Karpas-422 (cell line): ENCODE measurements at places on chromosomes 12 and 14.

DNA sequence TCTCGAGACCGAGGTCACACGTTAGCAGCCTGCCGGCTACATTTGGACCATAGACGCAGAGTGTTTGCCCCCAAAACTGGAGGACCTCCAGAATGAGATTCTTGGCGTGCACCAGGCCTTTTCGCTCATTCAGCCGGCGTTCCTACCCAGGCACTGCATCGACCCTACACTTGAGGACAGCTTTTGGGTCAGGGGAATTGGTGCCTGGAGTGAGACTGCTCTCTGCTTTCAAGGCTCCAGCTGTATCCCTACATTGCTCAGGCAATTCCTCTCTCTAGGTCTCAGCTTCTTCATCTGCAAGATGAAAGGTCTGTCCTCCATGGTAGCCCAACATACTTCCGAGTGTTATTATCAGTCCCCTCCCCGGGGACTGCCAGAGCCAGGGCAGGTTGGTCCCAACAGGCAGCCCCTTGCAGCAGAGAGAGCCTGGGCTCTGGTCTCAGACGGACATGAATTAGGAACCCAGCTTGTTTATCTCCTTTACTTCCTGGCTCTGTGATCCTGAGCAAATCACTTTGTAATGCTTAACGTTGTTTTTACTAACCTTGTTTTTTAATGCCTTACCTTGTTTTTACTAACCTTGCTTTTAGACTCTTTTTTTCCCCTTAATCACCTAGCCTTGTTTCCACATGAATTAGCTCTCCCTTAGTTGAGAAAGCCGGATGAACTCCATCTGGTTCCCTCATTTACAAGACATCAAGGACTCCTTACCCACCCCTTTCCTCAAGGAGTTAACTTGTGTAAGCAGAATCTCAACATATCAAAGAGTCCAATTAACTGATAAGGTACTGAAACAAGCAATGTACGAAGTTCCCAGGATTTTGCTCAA is 892 bp downstream of the TCHP start:
- DNase-seq: peak; percentile 73

DNA sequence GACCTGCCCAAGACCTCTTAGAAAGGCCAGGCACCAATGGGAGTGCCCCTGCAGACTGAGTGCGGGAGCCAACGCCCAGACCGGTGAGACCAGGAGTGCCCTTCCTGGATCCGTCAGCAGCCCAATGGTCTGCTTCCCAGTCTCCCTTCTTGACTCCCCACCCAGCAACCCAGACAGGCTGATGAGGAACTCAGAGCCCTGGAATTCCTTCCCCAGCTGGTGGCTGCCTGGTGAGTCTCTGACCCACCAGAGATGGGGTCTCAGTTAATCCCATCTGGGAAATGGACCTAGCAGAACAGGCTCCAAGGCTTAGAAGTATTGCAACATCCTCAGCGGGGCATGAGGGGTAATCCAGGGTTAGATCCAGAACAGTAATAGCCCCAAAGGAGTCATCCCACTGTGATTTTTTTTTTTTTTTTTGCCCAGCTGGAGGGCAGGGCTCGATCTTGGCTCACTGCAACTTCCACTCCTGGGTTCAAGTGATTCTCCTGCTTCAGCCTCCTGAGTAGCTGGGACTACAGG is 1.5 kb upstream of the RASAL1 start:
- DNase-seq: no peak

DNA sequence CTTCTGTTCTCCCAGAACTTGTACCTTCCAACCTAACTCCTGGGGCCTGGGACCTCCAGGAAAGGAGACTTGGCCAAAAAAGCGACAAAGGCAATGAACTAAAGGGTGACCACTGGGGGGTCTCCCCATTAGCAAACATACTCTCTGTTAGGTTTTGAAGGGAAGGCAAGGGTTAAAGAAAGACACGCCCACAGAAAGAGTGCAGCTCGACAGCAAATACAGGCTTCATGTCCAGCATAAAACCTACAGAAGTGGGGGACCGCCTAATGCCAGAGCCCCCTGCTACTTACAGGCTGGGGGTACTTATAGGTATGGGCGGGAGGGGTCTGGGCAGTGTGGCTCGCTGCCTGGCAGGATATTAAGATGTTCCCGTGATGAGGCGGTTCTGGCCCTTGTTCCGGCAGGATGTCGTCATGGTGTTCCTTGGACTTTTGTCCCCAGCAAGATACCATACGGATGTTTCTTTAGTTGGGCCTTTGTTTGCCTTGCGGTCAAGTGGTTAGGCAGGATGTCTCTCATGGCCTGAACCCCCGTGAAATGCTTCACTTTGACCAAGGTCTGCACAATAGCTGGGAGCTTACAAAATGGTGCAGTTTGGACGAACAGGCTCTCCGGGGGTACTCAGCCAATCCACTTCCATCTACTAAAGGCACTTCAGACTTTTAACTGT is 53.4 kb downstream of the PRMT8 start:
- no peak for DNase-seq

DNA sequence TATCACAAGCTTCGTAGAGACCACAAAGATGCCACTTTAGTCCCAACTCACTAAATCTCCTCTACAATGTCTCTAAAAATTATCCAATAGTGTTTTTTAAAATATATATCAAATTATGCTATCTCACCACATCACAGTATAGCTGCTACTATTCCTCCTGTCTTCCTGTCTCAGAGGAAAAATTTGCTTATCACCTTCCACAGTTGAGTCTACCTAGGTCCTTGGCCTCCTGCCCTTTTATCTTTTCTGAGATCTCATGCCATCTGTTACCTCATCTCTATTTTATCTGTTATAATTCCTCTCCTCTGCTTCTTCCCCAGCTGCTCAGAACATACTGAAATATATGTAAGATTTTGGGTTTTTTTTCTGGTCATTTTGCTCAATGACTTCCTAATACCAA is 568.2 kb downstream of the DIO2 start:
- DNase-seq: no peak

DNA sequence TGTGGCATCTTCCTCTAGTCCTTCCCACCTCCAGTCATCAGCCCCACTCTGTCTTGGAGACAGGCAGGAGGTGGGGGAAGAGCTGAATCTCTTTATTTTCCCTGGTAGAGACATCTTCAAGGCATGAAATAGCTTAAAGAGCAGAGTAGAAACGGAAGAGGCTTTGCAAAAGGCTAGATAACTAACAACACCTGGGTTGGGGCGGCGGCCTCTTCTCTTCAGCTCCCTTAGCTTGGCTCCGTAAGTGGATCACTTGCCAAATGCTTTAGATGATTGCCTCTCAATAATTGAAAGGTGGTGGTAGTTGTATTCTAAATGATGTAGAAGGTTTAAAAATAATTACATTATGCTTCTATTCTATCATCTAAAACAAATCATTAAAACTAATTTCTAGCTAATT is 36.1 kb downstream of the SSPN start:
- DNase-seq: no peak

DNA sequence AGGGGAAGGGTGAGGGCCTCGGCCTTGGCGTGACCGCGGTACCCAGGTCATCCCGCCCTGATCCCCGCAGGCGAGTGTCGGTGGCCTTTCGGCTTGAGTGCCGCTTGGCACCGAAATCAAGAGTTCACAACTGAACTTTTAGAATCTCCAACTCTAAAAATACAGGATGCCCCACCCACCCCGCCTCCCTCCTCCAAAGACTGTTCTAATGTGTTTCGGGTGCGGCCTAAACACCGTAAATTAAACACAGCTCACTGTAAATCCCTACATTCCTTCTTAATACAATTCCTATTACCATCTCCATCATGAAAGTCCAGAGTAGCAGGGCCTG is 11.4 kb downstream of the SCNN1A start:
- DNase-seq: no peak

DNA sequence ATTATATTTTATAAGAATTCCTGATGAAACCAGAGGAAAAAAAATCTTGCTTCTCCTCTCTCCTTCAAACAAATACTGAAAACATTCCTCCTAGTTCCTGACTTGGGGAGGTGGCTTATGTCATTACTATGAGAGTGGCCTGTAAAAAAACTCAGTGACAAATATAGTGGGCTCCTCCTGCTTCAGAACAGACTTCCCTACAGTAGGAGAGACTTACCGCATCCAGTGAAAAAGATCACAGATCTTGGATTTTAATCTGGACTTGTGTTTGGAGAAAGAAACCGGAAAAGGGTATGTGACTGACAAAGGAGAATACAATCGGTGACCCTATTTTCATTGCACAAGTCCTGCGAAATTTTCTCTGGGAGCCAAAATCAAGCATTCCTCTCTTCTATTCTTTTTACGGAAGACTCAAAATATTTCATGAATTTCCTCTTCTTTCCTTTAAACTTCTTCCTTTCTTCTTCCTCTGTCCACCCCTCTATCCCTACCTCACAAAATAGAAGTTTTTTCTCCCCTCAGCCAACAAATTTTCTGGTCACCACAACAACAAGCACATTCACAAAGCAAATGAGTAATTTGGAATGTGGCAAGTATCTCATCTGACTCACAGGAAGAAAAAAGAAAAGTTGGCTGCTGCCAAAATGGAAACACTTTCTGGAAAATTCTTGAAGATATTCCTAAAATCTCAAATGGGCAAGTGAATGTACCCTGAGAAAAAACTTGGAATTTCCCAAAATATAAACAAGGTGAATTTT is 185.1 kb upstream of the CDKN3 start:
- no peak for DNase-seq

DNA sequence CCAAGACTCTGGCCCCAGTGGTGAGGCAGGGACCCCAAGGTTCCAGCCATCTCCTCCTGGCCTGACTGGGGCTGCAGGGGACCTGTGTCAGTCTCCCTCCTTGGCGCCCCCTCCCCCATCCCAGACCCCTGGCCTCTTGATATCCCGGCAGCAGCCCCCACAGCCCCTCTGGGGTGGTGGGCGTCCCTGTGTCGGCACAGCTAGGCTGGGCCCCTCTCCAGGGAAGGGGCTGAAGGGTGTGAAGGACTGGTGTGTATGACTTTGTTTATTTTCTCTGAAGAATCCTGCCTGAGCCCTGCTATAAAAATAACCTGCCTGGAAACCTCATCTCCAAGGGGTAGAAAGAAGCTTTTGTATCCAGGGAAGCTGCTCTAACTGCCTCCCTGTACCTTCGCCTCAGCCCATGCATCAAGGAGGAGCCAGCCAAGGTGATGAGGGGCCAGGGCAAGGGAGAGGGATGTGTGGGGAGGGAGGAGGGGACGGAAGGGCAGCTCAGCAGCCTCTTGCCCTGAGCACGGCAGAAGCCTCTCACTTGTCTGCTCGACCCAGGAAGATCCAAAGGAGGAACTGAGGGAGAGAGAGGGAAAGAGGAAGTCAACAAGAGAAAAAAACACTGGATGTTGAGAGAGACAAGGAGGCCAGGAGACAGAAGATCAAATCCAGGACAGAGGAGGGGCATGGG is 25.4 kb upstream of the COL2A1 start:
- DNase-seq: no peak

DNA sequence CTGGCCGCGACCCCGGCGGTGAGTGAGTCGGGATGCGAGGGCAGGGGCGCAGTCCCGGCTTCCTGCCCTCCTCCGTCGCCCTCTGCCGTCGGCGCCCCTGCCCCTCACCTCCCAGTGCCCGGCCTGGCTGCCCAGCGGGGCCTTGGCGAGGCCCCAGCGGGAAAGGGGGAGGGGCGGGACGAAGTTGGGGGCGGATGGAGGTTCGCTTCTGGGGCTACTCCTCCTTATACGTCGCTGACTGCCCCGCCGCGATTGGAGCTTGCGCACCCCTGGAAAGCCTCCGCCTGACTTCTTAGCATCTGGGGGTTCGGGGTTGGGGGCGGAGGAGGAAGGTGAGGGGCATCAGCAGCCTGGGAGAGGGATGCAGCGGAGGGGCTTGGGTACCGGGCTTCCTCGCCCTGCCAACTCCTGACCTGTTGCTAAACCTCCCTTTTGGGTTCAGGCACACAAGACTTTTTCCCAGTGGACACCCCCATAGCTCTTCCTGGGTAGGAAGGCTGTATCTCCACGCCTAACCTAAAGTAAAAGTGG is 406 bp downstream of the TMEM263 start:
- peak; percentile 86 for DNase-seq

GRCh38 chr14:35826952-35827416 is 846 bp downstream of the BRMS1L start:
- no peak for DNase-seq

- peak; percentile 74 for DNase-seq
These were observed 1.1 kb downstream of the ATXN2 start for GRCh38 chr12:111597831-111598636.

DNA sequence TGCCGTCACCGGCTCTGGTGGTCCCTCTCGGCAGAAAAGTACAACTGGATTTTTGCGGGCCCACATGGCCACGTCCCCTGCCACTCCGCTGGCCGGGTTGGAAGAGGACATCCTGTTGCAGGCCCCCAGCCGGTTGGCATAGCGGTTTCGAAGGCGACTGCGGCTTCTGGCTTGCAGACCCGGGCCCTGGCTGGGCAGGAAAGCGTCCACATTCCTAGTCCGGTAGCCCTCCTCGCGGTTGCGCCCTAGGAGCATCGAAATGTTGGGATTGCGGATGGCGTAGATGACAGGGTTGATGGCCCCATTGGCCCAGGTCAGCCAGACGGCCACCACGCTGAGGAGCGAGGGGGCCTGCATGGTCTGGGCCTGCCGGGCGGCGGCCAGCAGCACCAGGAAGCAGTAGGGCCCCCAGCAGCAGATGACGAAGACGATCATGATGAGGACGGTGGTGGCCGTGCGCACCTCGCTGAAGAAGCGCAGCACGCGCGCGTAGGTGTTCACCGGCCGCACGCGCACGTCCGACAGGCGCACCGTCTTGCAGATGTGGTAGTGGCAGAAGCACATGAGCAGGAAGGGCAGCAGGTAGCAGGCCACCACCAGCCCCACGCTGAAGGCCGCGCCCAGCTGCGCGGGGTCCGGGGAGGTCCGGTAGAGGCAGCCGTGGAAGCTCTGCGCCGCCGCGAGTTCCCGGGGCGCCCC is 1.2 kb downstream of the GPR135 start:
- no peak for DNase-seq

DNA sequence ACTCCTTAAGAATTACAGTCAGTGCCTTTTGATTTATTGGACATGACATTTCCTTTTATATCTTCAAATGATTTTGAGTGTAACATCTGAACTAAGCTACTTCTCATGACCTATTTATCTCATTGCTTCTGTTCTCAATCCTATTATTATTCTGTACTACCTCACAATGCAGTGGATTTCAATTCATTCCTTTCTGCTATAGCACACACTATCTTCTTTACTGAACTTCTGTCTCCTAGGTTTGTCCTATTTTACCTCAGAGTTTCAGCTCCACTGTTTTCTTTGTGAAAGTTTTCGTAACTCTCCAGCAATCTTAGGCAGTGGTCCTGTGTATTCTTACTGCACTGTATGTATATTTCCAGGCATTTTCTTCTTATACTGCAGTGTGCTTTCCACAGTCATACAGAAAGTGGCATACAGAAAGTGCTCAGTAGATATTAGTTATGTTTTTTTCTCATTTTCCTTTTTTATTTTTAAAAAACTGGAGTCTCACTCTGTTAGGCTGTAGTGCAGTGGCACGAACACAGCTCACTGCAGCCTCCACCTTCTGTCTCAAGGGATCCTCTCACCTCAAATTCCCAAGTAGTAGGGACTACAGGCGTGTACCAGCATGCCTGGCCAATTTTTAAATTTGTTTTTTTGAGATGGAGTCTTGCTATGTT is 368.6 kb upstream of the RGS6 start:
- DNase-seq: no peak
